ENCODE measurements at places on chromosomes 5 and 9. TPM values are rescaled to one million over a fixed set of nuclear protein-coding genes. Genes with fewer than 3 reads are reported as not detected.

The CCNO gene
- not detected for total RNA-seq

The SPINK5 gene
- total RNA-seq, result not detected

The ANKRD31 gene
- 0.28 TPM for total RNA-seq

DNA sequence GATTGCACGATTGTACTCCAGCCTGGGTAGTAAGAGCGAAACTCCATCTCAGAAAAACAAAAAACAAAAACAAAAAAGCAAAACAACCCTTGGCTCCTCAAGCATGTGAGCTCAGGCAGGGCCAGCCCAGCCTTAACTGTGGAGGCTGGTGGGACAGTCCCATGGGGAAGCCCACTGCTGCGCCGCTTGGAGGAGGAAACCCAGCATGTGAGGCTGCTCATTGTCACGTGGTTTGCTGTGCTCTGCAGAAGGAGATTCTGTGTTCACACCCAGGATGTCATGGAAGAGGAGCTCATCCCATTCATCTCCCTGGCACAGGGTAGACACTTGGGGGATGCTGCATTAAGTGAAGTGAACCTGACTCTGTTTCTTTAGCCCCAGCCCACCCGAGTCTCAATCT lies 4.0 kb downstream of the ZBED3 start:
- no peak for DNase-seq

DNA sequence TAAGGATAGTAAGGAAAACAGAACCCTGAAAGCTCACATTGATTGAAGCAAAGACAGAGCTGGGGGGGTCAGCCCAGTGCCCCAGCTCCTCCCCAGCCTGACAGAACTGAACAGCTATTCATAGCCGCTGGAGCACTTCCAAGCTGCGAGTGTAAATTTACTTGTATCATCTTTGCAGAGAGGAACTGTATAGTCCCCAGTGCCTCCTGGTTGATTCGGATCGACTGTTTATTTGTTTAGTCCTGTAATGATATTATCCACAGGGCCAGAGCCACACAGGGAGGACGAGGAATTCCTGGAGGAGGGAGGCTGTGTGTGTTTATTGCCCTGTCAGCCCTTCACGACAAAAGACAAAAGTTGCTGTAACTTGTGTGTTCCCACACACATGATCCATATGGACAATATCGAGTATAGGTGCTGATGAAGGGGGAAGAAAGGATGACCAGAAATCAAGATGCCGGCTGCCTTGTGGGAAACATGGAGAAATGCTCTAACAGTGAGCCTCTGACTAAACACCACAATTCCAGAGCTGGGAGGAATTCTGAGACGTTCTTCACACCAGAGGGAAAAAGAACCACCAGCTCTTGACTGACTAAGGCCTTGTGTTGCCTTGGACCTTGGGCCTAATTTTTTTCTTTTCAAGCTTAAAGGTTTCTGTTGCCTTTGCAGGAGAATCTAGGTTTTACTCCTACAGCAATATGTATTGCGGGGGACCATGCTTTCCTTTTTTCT lies 31.1 kb downstream of the FOXD1 start:
- DNase-seq, result no peak

GRCh38 chr5:149439899-149440542 lies 60.9 kb upstream of the IL17B start:
- no peak for DNase-seq

GRCh38 chr9:135994501-135995192 lies 33.5 kb upstream of the UBAC1 start:
- DNase-seq, result no peak
